HCT116 (cell line): ENCODE measurements at places on chromosomes 7 and 10.

GRCh38 chr7:31875424-31875823, 188.4 kb downstream of the PPP1R17 start:
- DNase-seq: no peak

DNA sequence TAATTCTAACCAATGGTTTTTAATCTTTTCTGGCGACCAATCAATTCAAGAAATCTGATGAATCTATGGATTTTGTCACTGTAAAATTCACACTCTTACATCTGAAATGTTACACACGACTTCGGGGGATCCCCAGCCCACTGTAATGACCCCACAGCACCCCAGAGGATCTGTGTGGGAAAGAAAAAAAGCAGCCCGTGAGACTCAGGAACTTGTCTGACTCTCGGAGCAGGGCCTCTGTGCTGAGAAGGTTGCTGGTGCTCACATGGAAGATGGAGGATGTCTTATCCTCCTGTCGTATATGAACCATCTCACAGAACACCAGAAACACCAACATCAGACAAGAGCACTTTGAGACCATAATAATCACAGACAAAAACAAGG, 228.4 kb upstream of the INHBA start:
- DNase-seq: no peak

DNA sequence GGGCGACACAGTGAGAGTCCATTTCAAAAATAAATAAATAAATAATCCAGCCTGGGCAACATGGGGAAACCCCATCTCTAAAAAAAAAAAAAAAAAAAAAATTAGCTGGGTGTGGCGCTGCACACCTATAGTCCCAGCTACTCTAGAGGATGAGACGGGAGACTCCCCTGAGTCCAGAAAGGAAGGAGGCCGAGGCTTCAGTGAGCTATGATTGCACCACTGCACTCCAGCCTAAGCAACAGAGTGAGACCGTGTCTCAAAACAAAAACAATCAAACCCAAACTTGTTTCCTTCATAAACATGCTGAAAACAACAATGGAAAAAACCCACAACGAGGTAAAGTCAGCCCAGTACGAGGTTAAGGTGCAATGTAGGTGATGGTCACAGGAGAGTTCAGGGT, 1.2 kb downstream of the COX19 start:
- DNase-seq: no peak

- DNase-seq: no peak
Measured at GRCh38 chr7:63077841-63078240, 920.8 kb upstream of the ZNF722 start.

GRCh38 chr7:51121931-51122425, 194.6 kb downstream of the COBL start:
- no peak for DNase-seq

- no peak for DNase-seq
Measured at GRCh38 chr10:66837990-66838389, 87.8 kb upstream of the LRRTM3 start.

DNA sequence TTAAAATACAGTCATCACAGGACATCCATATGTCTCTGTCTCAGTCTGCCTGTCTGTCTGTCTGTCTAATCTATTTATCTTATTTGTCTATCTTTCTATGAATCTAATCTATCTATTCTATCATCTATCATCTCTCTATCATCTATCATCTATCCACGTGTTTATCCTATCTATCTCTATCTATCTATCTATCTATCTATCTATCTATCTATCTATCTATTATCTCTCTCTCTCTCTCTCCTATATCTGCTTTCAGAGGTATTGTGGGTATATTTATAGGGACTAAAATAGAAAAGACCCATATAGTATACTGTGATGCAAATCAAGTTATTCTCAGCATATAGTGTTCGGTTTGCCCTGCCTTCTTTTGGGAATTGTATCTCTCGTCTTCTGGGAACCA, 167.5 kb downstream of the VPS50 start:
- no peak for DNase-seq

DNA sequence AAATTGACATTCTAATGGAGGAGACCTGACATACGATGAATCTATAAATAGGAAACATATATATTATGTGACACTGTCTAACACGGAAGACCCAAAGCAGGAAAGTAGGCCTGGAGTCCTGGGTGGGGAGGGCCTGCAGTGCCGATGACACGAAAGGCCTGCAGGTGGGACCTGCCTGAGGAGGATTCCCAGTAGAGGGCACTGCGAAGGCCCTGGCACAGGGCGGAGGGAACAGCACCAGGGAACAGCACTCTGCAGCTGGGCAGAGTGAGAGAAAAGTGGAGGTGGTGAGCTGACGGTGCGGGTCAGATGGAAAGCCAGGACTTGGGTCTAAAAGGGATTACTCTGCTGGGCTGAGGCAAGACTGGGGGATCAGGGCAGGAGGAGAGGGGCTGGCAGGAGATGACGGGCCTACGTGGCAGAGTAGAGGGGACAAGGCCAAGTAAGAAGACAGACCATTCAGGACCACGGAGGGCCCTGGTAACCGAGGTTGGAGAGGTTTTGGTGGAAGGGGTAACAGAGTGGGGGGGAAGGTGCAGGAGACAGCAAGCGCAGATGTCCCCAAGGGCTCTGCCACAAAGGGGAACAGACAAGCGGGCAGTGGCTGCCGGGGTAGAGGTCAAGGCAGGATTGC, 8.1 kb downstream of the ZNF746 start:
- no peak for DNase-seq

DNA sequence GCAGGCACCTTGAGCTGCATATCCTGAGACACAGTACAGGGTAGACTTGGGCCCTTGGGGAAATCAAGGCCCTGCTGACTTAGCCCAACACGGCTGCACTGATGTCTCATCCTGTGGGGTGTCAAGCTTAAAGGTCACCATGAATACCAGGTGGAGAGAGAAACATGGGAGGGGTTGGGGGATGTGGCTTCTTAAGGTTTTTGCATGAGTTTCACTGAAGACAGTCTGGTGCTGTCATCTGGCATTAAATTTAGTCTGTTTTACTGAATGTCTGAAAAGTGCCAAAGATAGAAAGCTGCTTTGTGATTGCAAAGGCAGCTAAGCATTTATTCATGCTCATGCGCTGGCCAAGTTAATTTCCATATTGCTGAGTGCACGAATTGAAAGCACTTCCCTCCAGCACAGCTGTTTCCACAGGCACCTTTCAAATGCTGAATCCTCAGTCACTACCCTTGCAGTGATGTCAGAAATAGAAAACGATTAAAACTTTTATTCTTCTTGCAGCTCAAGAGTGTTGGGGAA, 102.1 kb downstream of the OSBPL3 start:
- DNase-seq: no peak

DNA sequence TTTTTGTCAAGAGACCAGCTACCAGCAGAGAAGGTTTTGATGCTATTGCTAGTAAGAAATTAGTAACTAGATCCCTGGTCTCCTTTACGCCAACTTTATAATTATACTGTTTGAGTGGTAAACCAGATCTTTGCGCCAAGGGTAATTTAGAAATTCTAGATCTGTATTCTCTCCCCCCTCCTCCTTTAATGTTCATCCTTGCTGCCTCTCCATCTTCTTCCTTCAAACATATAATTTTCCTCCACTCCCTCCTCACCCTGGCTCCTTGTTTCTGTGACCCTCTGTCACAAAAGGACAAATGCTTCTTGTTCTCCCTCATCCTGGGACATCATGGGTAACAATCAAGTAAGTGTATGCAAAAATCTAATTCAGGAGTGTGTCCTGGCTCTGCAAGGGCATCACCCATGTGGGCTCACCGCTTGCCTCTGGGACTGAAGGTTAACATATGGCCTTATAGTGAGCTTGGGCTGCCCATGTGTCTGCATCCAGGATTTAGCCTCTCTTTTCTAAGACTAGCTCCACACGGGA, 121.2 kb downstream of the BAMBI start:
- no peak for DNase-seq

- DNase-seq: no peak
Measured at GRCh38 chr7:31254926-31255325, 85.6 kb downstream of the NEUROD6 start.

- no peak for DNase-seq
Measured at GRCh38 chr7:51344406-51345138, 28.0 kb upstream of the COBL start.

DNA sequence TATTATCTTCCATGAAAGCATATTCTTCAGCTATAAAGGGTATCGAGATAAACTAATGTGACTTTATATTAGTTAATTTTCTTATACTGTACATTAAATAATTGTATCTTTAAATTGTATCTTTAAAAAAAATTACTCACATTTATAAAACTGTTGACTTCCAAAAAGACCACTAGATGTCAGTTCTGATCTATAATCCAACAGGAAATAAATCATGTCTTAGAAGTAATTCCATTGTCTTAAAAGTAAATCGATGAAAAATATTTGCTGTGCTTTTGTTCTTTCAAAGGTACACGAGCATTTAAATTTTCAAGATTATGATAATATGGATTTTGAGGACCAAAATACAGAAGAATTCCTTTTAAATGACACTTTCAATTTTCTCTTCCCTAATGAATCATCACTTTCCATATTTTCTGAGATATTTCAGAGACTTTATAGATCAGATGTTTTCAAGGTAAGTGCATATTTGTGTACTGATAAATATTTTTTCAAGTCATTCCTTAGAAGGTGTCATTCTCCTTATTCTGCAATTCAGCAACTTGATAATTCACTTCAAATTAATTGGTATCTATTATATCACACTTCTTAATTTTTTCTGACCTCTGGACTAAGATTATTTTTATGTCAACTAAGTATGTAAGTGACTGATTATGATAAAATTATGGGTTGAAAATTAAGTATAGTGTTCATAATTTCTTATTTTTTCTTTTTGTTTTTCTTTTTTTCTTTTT, 138.5 kb downstream of the CPED1 start:
- DNase-seq: peak; percentile 51

- no peak for DNase-seq
Measured at GRCh38 chr10:49168171-49168540, 20.0 kb downstream of the TMEM273 start.

GRCh38 chr10:85043207-85043606, 714.8 kb downstream of the CCSER2 start:
- DNase-seq: no peak

- DNase-seq: no peak
Measured at GRCh38 chr10:121838149-121838548, 89.7 kb downstream of the ATE1 start.

GRCh38 chr10:129442866-129443265, 24.2 kb upstream of the MGMT start:
- DNase-seq: no peak

DNA sequence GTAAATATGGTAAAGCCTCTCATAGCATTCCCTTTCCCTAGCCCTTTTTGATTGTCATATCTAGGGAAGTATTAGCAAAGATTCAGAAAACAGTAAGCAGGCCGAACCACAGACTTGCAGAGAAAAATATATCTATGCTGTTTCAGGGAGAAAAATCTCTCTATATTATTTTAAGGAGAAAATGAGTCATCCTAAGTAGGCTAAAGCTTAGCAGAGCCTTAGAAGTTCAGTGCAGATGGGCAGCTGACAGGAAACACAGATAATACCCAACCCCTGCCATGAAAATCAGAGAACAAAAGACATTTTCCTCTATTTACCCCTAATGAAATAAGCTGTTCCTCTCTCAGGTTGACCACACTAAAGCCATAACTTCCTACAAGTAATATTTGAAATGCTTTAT, 16.5 kb downstream of the C1QL3 start:
- DNase-seq: no peak

DNA sequence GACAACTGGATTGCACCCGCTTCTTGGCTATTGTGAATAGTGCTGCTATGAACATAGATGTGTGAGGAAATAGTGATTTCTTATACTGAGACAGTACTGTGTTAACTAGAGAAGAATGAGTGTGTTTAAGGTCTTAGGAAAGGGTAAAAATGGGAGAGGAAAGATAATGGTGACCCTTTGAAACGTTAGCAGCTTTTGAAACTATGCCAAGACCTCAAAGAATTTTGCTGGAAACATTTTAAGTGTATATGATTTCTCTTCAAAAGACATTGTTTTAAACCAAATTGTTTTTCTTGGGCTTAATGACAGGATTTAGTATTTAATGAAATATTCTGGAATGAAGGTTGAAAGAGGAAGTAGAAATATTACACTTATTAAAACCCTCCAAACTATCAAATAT, 100.8 kb upstream of the ARHGAP21 start:
- DNase-seq: no peak

DNA sequence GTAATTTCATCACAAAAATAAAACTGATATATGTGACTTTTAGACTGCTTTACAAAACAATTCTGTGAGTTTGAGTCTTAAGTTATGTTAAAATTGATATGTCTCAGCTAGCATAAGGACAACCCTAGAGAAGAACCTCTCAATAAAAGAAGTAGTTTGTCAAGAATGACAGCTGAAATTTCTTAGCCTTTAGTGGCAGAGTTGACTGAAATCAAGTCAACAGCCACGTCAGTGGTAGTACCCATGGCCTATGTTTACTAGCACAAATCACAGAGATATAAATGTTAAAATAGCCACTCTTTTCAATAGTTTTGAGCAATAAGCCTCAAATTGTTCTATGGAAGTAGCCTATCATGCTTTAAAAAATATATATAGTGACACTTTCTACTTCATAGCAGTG, 138.9 kb upstream of the FERD3L start:
- DNase-seq: no peak

- DNase-seq: no peak
Measured at GRCh38 chr10:45383682-45384330, 9.8 kb downstream of the ALOX5 start.

DNA sequence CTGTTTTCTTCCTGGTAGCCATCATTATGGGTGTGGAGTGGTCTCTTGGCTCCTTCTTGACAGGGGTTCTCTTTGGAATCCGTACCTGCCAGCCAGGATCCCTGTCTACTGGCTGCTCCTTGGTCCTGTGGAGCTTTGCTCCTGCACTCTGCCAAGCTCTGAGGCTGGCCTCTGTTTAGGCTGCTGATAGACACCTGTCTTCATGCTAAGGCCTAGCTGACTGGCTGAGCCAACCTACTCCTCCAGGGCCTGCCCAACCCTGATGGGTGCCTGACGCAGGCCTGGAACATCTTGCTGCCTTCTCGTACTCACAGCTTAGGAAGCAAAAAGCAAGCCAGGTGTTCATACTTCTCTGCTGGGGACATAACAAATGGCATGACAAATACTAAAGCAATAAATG, 333.6 kb upstream of the ZNF32 start:
- no peak for DNase-seq

DNA sequence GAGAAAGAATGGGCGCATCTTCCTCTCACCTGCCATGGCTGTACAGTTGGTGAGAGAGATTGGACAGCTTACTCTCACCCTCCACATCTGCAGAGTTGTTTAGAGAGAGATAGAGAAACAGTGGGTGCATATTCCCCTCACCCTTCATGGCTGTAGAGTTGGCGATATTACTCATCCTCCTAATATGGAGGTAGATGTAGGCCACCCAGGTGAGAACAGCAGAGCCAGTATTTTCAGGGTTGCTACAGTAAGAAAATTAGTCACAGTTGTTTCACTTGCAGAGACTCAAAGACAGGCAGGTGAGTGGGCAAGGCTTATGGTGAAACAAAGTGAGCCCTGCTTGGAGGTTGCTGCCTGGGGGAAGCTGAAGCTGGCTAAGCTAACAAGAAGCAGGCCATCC, 65.0 kb upstream of the PFKP start:
- DNase-seq: no peak

GRCh38 chr7:41816111-41816510, 113.2 kb upstream of the INHBA start:
- no peak for DNase-seq
